ENCODE measurements at places on chromosomes 2 and 18.

DNA sequence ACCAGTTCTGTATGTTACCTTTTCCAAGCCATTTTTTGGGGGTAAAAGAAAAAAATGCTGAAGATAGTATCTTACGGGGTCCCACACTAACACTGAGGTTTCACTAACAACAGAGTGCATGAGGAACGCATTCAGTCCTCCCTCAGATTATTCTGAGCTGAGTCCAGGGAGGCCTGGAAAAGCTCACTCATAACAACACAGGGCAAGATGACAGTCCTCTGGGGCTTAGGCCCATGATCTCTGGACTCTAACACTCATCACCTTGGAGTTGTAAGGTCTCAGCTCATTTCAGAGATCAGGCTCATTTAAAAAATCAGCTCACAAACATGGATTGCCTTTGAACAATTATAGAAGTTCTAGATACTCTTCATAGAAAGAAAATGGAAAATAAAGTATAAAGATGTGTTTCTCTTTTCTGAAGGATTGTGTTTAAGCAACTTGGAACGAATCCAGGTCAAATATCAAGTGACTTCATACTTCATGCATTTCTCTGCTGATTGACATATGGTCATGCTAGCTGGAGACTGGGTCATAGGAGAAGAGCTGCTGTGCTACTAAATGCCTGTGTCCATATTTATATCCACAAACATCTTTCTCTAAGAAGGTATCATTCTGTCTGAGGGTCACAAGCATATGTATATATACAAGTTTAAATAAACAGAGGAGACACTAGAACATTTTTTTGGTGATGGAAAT lies 265.8 kb downstream of the ALK start:
- no peak for DNase-seq

GRCh38 chr2:168699844-168700417 lies 102.5 kb upstream of the NOSTRIN start:
- DNase-seq: no peak

DNA sequence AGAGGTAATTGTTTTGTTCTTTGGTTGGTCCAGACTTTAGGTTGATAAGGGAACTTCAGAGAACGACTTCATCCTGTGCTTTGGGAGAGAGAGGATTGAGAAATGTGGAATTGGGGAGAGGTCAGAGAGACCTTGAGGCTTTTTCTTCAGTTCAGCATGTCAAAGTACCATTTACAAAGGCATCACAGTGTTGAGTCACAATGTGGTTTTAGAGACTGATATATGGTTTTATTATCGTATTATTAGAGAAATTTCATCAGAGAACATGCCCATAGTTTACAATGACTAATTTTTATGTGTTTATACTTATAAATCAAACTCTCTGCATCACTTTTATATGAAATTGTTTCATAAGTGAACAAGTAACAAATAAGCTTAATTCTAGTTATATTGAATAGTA lies 626.6 kb downstream of the DSC3 start:
- no peak for DNase-seq

GRCh38 chr18:10247021-10247741 lies 207.3 kb upstream of the APCDD1 start:
- DNase-seq: no peak

GRCh38 chr2:72153924-72154323 lies 6.3 kb upstream of the CYP26B1 start:
- no peak for DNase-seq

GRCh38 chr2:158500333-158500732 lies 43.6 kb downstream of the PKP4 start:
- DNase-seq: no peak

DNA sequence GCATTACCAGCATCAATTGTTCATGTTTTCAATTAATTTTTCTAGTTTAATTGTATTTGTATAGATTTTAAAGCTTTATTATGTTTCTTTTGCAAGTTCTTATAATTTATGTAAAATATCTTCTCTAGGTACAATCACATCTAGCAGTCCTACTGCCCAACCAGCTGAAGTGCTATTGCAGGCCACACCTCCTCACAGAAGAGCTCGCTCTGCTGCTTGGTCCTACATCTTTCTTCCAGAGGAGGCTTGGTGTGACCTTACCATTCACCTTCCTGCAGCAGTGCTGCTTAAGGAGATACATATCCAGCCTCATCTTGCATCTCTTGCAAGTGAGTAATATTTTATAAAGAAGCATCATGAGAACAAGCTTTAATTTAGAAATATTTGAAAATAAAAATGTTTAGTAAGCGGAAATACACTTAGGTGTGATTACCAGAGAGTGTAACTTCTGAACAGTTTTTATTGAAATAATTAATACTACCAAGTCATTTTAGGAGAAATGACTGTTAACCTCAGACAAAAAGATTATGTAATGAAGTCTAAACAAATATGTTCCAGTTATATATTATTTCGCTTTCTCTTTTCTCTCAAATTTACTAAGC lies 122.9 kb upstream of the TTC27 start:
- DNase-seq: no peak

- DNase-seq: no peak
Measured at GRCh38 chr2:158797963-158798700, 3.0 kb downstream of the DAPL1 start.

DNA sequence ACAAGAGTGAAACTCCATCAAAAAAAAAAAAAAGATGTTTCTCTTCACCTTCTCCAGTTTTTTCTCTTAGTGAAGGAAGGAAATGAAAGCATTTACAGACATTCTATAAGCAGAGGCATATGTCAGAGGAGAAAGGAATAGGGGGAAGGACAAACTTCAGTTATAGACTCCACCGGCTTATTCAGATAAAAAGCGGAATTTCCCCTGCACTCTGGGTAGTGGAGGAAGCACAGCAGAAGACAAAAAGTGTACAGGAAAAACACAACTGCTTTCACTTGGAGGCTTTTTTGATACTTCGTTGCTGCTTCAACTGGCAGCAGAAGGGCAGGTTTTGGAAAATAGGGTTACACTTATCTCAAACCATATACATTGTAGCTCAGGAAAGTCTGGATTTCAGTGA lies 3.2 kb upstream of the MGAT4A start:
- DNase-seq: no peak

GRCh38 chr2:12554224-12555011 lies 162.3 kb upstream of the TRIB2 start:
- no peak for DNase-seq

- no peak for DNase-seq
Measured at GRCh38 chr2:66929632-66930338, 467.3 kb upstream of the ETAA1 start.

DNA sequence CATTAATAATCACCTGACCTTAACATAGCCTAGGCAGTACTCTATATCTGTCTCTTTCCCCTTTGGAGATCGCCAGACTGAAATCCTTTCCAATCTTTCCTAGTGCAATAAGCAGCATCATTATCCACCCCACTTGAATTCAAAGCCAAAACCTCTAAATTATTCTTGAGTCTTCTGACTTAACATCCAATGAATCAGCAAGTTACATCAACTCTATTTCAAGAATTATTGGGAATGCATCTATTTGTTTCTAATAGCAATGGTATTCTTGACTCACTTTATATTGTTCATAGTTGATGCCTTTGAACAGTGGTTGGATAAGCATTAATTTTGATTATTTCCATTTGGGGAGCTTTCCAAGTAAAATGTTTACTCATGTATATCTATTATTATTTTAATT lies 144.8 kb downstream of the ZNF804A start:
- no peak for DNase-seq

DNA sequence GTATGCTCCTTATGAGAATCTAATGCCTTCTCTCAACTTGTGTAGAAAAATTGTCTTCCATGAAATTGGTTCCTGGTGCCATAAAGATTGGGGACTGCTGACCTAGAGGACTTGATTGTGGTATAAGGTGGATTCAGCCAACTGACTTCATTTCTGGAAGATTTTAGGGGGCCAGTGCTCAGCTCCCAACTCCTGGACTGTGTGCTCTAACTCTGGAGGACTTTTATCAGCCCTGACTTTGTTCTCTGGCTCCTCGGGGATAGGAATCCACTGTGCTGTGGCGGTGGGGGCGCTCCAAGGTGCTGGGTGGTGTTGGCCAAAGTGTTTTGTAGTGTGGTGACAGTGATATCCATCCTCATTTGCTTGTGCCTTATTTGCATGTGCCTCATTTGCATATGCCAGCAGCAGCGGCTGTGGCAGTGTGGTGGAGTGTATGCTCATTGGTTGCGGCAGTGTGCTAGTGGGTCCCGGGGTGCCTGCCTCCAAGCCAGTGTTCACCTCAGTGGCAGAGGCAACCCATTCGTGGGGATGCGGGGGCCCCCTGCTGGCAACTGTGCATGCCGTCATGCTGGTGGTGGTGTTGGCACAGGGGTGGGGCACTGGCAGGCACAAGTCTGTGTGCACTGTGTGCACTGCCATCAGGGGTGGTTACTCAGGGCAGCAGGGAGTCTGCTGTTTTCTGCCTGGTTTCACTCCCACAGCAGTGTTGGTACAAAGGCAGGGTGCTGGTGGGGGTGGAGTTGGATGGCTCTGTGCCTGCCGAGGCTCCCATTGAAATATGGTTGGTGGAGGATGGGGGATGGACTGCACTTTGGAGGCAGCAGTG lies 19.6 kb downstream of the EHBP1 start:
- peak; percentile 17 for DNase-seq

GRCh38 chr2:72983500-72984161 lies 66.3 kb downstream of the EMX1 start:
- DNase-seq: no peak

DNA sequence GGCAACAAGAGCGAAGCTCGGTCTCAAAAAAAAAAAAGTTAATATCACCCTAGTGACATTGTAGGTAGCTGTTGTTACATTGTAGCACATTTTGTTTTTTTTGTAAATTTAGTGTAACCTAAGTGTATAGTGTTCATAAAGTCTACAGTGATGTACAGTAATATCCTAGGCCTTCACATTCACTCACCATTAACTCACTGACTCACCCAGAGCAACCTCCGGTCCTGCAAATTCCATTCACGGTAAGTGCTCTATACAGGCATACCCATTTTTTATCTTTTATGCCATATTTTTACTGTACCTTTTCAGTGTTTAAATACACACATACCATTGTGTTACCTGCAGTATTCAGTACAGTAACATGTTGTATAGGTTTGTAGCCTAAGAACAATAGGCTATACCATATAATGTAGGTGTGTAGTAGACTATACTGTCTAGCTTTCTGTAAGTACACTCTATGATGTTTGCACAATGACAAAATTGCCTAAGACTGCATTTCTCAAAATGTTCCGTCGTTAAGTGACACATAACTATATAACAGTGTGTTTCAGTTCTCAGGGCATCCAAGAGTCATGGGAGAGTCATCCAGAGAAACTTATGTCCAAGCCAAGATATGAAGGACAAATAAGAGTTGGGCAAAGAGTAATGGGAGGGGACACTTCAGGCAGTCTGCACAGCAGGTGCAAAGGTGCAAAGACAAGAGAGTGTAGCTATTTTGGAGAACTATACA lies 68.4 kb downstream of the TANK start:
- DNase-seq: no peak

GRCh38 chr18:68478246-68478645 lies 236.7 kb downstream of the TMX3 start:
- no peak for DNase-seq

DNA sequence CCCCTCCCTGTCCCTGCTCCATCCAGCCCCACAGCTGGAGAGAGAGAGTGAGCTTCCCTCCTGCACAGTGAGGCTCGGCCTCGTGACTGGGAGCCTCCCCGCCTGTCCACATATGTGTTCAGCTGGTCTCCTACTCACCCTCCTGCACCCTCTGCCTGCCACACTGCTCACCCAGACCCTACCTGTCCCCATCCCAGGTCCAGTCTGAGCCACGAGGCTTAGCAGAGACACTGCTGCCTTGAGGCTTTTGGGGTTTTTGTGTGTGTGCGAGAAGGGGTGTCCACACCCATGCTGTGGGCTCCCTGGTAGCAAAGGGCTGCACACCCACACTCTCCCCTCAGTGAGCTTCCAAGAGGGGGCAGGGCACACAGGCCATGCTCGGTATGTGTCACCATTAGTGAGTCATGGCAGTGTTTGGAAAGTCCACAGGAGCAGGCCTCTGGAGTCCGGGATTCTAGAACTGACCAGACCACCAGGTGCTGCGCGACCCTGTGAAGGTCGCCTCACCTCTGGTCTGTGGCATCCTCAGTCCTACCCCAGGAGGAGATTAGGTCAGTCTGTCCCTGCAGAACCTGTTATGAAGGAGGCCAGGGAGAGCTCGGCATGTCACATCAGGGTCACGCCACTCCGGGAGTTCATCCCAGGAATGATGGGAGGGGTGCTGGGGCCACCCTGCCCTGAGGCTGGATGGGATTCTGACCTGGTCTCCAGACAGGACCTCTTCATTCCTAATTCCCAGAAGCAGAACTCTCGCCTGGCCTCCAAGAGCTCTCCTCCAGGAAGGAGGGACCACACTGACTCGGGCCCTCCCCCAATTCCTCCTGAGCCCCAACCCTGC lies 39.9 kb upstream of the SMAD7 start:
- DNase-seq: no peak

- no peak for DNase-seq
Measured at GRCh38 chr2:216082805-216083204, 1.1 kb downstream of the TMEM169 start.

DNA sequence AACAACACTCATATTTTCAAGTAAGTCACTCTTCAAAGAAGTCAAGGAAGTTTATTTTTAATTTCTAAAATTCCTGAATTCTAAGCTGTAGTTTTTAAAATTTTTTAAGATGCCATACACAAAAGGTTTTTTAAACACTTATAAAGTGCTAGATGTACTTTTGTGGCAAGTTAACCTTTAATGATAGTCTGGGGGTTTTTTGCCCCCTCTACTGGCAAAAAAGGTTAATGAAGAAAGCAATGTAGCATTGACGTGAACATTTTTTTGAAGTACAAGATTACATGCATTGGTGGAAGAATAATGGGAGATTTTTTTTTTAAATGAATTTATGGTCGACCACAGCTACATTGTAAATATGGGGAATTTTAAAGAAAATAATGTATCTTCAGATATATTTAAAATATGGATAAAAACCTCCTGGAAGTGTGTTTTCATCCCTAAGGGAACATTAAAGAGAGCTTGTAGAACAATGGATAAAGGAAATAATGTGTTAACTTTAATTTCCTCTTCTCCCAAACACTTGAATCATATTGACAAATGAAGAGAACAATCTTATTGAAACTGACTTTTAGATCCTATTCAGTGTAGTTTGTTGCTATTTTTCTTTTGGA lies 12.6 kb downstream of the ITPRID2 start:
- no peak for DNase-seq

DNA sequence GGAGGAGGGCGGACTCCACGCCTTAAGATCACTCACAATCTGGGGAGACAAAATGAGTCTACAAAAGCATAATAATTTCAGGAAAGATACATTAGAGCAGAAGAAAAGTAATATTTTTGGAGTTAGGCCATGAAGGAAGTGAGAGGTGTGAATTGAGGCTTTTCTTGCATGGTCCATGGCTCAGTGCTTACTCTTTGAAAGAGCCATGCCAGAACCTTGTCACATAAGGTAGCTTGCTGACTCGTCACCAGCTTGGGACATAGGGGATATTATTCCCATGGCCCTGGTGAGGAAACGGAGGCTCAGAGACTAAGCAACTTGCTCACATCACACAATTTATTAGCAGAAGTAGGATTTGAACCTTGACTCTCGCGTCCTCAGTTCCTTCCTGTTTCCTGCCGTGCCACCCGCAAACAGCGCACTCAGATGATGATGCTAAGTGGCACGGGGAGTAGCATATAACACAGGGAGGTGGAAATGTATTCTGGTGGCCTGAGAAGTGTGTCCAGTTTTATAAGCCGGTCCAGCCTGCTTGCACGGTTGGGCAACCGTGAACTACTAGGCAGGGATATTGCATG lies 312.2 kb upstream of the EPAS1 start:
- no peak for DNase-seq
